ENCODE measurements at places on chromosomes 5 and 9.

- no peak for DNase-seq
These were observed 93.5 kb downstream of the FGF1 start for GRCh38 chr5:142592365-142592764.

- DNase-seq, result no peak
These were observed 462.3 kb downstream of the GABRG2 start for GRCh38 chr5:162529886-162530285.

GRCh38 chr5:118325931-118326330 lies 662.4 kb downstream of the DTWD2 start:
- DNase-seq, result no peak

- no peak for DNase-seq
These were observed 28.7 kb downstream of the PTTG1 start for GRCh38 chr5:160450164-160450932.

DNA sequence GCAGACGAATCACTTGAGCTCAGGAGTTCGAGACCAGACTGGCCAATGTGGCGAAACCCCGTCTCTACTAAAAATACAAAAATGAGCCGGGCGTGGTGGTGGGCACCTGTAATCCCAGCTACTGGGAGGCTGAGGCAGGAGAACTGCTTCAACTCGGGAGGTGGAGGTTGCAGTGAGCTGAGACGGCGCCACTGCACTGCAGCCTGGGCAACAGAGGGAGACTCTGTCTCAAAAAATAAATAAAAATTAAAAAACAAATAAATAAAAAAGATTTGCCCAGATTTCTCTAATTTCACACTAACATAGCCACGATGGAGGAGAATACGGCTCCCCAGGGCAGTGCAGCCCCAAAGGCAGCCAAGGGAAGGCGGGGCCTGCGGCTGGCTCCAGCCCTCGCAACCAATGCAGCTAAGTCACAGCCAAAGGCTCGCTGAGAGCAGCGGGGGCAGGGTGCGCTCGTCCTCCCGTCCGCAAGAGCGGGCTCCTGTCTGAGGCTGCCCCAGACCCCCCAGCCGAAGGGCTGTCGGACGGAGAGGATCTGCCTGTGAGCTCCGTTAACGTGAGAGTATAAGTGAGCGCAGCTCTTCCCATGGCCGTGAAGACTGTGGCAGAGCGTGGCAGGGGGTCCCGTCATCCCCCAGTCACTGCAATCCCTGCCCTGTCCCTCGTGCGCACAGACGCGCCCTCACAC lies 43.5 kb downstream of the SLC12A7 start:
- no peak for DNase-seq

DNA sequence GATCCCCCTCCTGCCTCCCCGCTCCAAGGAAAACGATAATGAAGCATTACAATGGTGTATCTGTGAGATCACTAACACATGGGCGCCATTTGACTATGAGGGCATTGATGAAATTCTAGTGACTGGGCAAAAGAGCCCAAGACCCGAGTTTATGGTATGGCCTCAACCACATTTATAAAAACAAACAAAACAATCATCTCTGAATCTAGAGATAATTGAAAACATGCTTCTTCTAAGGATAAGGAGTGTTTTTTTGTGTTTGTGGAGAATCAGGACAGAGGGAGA lies 100.9 kb upstream of the SEMA6A start:
- no peak for DNase-seq

DNA sequence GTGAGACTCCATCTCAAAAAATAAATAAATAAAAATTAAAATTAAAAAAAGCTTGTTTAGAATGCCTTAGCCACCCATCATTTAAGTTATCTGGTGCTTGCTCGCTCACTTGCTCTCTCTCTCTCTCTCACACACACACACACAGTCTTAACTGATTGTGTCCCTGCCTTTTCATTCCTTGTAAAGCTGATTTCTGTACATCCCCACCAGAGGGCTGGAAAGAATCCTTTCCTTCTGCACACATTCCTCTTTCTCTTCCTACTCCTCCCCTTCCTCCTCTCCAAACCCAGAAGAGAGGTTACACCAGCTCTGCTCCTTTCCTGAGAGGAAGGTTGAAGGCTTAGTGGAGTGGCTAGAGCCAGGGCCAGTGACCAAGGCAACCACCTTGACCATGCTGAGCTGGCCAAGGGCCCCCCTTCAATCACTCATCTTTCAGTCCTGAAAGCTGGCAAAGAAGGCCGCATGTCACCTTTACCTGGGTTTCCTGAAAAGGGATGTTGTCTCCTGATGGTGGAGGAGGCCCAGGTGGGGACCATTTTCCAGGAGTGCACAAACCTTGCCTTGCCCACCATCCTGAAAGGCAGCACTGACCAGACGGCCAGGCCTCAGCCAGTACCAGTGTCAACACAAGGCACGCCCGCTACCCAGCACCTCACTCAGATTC lies 25.6 kb downstream of the STK10 start:
- no peak for DNase-seq

- no peak for DNase-seq
These were observed 171.7 kb downstream of the COL23A1 start for GRCh38 chr5:178418471-178419010.

- no peak for DNase-seq
These were observed 514.7 kb upstream of the GRIN3A start for GRCh38 chr9:102253099-102253498.

GRCh38 chr5:64742411-64742810 lies 26.1 kb downstream of the SREK1IP1 start:
- no peak for DNase-seq

DNA sequence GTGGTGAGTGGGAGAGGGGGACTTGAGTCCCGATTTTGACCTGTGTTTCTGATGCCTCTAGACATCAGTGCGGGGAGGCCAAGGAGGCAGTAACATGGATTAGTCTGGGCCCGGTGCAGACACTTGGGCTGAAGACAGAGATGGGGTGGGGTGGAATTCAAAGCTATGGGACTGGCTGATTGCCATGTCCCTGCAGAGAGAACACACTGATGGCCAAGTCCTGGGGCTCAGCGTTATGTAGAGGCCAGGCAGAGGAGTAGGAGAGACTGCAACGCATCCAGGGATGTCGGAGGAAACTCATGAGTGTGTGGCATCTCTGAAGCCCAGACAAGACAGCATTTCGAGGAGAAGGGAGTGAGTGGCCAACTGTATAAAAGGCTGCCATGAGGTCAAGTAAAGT lies 30.1 kb downstream of the PSD2 start:
- DNase-seq, result no peak

GRCh38 chr5:170709640-170710039 lies 73.9 kb upstream of the GABRP start:
- no peak for DNase-seq

- no peak for DNase-seq
These were observed 204.9 kb upstream of the TARS1 start for GRCh38 chr5:33235824-33236223.

GRCh38 chr9:28848671-28849070 lies 1275.4 kb upstream of the C9orf72 start:
- no peak for DNase-seq

- DNase-seq, result no peak
These were observed 152.9 kb downstream of the GABBR2 start for GRCh38 chr9:98555651-98556465.

DNA sequence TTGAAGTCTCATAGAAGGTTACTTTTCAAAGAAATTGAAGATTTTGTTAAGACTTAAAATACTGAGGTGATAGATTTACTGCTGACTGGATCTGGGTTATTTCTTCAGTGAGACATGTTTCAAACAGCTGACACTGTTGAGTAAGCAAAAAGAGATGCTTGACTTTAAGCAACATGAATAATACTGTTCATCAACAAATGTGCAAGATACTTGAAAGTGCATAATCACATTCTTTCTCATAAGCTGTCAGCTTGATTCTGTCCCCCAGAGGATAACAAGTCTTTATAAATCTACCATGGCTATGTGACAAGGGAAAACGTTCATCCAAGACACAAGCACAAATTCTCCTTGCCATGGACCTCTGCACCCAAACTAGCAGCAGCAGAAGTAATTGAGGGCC lies 260.1 kb upstream of the CDH18 start:
- DNase-seq, result no peak

DNA sequence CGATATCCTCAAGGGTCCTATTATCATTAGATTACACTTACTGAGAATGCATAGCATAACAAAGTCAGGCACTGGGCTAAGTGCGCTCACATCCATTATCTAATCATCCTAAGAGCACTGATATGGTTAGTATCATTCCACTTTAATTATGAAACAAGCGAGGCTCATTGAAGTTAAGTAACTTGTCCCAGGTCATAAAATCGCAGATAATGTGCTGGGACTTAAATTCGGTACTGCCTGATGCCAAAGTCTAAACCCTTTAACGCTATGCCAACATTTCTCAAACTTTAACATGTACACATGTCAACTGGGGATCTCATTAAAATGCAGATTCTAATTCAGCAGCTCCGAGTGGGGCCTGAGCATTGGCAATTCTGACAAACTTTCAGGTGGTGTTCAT lies 204.7 kb downstream of the PTTG1 start:
- DNase-seq, result no peak

DNA sequence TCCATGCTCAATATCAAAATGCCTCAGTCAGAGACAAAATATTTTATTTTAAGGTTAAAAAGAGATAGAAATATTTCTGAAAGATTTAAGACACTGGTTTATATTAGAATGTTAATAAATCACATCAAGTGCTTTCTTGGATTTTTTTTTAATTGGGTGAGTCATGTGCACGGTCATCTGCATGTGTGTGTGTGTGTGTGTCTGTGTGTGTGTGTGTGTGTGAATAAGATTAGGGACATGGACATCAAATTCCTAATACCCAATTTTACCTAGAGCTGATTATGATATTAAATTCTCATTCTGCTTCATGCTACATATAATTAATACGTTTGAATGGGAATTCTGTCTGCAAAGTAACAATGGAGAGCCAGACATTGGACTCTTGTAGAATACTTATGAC lies 122.9 kb downstream of the BASP1 start:
- DNase-seq, result no peak

GRCh38 chr5:34672196-34672595 lies 16.1 kb downstream of the RAI14 start:
- no peak for DNase-seq

- DNase-seq, result no peak
These were observed 17.4 kb upstream of the IL13 start for GRCh38 chr5:132640613-132641012.

GRCh38 chr5:153030755-153031725 lies 459.4 kb upstream of the GRIA1 start:
- DNase-seq, result no peak

GRCh38 chr5:72459089-72459661 lies 48.0 kb downstream of the ZNF366 start:
- DNase-seq, result peak; percentile 51

DNA sequence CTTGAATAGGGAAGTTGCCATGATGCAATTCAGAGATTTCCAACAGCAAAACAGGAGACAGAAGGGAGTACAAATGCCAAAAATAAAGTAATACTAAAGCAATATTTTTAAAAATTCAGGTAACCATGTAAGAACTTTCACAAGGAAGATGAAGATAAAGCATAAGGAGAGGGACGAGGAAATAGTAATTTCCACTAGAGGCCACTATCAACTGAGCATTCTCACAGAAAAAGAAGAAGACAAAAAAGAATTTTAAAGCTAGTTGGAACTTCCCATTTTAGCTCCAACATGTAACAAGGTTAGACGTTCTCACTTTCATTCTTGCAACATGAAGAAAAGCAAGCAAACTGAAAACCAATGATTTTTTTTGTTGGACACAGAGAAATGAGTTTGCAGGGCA lies 779.9 kb upstream of the CDH6 start:
- no peak for DNase-seq

- DNase-seq, result no peak
These were observed 123.4 kb downstream of the NXNL2 start for GRCh38 chr9:88658311-88658822.

DNA sequence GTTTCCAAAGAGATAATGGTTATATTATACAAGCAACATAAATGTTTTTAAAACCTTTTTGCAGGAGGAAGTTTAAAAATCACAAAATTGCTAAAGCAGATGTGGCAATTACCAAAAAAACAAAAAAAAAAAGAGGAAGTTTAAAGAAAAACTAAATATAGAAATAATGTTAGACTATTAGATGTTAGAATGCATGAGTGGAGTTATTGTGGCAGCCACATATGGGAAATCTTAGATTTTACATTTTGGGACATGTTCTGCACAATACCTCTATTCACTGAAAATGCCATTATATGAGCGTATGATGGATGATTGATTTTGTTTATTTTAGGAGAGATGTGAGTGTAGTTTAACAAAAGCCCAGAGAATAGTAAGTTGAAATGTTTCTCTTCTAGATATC lies 31.2 kb upstream of the DTWD2 start:
- DNase-seq, result no peak

DNA sequence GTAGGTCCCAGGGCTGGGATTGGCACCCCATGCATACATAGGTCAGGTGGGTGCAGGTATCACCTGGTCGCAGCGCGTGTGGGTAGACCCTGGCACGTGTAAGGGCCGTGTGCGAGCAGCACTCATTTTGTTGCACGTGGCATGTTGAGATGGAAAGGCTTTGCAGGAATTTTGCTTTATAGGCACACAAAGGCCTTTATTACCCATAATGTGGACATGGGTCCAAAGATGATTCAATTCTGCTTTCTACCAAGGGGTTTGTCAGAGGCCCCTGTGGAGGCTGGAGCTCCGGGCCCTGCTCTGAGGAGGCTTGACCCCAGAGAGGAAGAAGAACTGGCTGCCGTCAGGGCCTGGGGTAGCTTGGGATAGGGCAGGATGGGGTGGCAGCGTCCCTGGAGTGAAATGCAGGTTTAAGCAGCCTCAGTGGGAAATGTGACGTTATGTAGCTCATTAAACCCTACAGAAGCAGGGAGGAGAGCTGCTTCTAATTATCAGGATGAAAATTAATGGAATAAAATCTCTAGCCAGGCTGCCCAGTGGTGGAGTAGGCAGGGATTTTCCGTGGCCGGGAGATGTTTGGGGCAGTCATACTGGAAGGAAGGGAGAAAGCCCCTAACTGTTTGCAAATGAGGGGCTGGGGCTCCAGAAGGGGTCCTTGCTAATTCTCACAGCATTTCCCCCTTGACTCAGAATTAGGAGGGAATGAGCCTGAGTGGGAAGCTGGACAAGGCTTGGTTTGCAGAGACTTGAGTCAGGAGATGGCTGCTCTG lies 103.3 kb upstream of the PITX1 start:
- DNase-seq, result no peak

Data from HT1080 (cell line).